Calu3 (cell line): ENCODE measurements at places on chromosomes 3 and 15. TPM values are rescaled to one million over a fixed set of nuclear protein-coding genes. Genes with fewer than 3 reads are reported as not detected.

SLCO2A1 gene
- total RNA-seq = not detected in 2 replicates

CHDH gene
- total RNA-seq = 24.9 and 28.5 TPM in 2 replicates

GOLGA8A gene
- 37.2 and 46.5 TPM in 2 replicates for total RNA-seq

FILIP1L gene
- 2.4 and 5.2 TPM in 2 replicates for total RNA-seq

DNA sequence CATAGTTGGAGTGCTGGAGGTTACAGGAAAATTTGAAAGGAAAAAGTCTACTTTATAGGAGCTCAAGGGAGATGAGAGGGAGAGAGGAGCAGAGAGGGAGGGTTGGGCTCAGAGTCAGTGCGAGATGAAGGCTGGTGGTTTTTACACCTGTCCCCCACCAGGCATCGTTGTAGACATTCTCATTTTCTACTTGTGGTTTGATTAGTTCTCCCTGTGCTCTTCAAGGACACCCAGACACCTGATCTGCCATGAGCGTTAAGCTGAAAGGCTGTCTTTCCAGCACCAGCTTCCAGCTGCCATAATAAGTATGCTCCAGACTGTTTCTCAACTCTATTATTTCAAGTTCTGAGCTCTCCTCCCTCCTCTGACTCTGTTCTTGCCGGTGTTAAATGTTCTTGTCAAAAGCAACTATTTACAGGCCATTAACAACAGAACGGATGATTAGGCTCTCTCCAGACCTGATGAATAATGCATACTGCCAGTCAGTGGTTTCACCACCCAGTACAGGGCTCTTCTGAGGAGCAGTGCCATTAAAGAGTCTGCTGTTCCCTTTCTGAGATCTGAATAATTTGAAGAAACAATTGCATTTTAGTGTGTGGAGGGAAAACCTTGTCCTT is 514.6 kb upstream of the MCTP2 start:
- no peak for DNase-seq

DNA sequence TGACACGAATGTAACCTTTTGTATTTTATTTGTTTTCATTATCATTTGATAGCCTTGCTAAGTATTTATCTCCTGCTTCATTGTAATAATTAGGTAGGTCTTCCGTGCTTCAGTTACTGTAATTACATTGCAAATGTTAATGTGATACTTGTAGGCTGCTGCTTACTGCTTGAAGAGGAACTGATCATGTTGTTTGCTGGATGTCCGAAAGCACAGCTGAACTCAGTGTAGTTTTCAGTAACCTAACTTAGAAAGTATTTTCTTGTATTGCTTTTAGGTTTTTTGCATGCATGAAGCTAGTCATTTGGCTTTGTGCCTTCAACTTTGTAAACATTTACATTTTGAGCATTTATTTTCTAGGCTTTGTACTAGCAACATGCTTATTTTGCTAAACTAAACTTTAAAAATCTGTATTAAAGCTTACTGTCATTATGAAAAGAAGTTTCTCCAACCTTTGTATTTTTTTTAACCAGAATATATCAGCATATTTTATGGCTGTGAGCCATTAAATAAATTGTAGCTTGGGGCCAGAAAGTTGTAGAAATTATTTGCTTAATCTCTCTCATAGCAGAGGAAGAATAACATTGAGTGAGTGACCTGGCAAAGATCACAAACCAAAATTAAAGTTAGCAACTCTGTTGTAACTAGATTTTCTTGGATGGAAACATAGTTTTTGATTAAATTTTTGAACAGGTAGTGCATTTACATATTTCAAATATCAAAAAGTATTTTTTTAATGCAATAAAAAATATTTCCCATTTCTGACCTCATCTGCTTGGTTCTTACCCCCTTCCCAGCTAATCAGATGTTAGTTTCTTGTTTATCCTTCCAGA is 30.7 kb downstream of the SACM1L start:
- no peak for DNase-seq

DNA sequence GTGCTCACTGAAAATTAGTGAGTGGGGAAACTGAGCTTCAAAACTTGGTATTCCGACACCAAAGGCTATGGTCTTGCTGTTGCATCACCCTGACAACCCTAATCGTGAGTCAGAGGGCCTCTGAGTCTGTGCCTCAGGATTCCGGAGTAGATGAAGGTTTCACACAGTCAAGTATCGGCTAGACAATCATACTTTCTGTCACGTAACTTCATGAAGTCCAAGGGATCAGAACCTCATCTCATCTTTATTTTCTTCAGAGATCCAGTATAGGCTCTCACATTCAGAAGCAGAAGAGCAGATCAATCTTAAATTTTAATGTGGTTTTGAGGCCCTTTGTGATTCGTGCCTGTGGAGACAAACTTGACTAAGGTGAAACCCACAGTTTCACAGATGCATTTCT is 26.1 kb upstream of the NECTIN3 start:
- DNase-seq = no peak

- peak; percentile 23 for DNase-seq
Observed at GRCh38 chr3:29764603-29765254, 483.9 kb downstream of the RBMS3 start.
